ENCODE measurements at places on chromosomes 3 and 15. TPM values are rescaled to one million over a fixed set of nuclear protein-coding genes. Genes with fewer than 3 reads are reported as not detected.

DNA sequence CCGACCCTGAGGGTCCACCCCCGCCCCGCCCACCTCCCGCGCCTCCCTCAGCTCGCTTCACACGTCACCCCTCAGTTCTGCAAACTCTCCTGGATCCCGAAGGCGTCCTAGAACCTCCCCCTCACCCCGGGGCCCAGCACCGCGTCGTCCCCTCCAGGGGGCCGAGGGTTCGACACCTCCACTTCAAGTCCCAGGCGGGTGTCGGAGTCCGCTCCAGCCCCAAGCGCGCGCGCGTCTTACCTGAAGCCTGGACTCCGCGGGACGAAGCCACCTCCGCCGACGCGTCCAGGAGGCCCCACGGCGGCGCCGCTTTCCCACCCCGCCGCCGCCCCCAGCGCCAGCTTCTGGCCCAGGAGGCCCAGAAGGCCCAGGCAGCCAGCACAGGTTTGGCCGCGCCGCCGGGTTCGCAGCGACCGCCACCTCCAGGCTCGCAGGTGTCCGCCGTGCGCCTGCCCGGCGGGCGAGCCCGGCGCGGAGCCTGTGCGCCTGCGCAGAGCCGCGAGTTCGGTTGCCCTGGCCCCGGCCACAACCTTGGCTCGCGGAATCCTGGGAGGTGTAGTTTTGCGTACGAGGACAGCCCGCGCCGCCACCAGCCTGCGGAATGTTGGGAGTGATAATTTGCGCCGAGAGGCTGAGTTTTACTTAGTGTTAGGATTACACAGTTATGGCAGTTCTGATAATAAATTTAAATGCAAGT, at the start of gene POMGNT2:
Gene POMGNT2, minus strand, starts transcription at position 484 of the 697 bp plus-strand sequence. CDS start 24,648 bp downstream, outside the sequence.
- H3K4me1 ChIP-seq = peaks cover 5% of the 10 kb centered on the region
- peaks cover 16% of the 10 kb centered on the region for H3K27me3 ChIP-seq
- DNase-seq = peak; percentile 91
- H3K27ac ChIP-seq = no peak within 1 kb of the TSS
- H3K36me3 ChIP-seq = no peaks in the 10 kb centered on the region

DNA sequence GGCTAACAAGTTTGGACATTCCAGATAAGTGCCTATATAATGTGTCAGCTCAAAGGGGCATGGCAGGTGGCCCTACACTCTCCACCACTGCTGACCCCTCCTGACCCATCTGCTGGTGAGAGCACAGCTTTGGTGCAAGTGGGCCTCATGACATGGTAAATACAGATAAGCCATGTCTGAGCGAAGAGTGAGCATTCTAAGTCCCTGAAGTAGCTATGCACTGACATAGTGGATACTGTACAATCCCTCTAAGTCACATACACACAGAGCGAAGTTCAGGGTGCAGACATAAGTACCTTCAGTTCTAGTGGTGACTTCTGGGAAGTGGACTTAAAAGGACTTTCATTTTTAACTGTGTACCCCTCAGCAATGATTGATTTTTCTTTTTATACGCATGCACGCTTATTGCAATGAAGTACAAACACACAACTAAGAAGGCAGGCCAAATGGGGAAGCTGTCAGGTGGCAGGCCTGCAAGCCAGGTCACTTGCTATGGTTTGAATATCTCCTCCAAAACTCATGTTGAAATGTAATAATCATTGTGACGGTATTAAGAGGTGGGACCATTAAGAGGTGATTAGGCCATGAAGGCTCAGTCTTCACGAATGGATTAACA, 41.5 kb downstream of the TBC1D2B start:
- no peaks in the 10 kb centered on the region for H3K27me3 ChIP-seq
- no peak overlapping the region for H3K27ac ChIP-seq
- no peaks in the 10 kb centered on the region for H3K36me3 ChIP-seq

DNA sequence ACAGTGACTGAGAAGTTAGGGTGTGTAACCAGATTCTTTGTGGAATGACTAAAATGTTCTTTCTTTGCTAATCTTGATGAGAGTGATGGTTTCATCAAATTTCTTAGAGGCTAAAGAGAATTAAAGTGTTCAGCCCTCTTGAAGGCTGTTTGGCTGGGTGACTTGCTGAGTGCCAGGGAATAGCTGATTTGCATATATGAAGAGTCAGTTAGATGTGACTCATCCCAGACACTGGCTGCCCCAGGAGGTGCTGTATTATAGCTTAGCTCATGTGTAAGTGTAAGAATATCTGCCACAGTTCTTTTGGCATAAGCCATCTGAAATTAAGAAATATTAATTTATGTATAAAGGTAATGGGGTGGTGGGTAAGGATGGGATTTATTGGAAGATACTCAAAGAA, 535.1 kb downstream of the NLGN1 start:
- no peak overlapping the region for H3K4me3 ChIP-seq
- H3K4me1 ChIP-seq = peaks cover 42% of the 10 kb centered on the region
- no peaks in the 10 kb centered on the region for H3K36me3 ChIP-seq
- no peak overlapping the region for H3K27ac ChIP-seq

DNA sequence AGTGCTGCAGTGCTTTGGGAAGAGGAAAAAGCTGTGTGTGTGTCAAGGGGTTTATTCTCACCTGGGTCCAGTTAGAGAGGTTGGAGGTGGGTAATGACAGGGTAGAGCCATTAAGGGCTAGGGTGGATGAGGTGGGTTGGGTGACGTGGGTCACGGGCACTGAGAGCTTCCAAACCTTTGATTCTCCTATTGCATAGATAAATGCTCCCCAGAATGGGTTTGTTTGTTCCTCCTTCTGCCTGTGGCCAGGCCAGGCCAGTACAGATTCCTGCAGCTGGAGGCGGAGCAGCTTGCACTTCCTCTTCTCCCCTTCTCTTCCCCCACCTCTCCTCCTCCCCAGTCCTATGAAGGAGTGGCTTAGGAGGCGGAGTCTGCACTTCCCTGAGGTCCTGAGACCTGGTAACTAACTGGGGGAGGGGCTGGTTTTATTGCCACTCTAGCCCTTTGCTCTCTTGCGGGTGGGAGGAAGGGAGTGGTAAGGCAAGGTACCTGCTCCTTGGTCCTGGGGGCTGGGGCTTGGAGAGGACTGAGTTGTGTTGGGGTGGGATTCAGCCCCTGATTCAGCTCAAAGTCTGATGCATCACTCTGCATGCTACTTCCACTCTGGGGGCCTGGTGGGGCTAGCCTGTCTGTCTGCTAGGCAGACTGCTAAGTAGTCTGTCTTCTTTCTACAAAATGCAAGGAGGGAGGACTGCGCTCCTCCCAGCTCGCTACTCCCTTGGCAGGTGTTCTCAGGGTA, 3.5 kb downstream of the SPINT1 start:
- peak overlapping the region; percentile 93 for H3K4me3 ChIP-seq
- H3K27me3 ChIP-seq = no peaks in the 10 kb centered on the region
- no peak for DNase-seq

DNA sequence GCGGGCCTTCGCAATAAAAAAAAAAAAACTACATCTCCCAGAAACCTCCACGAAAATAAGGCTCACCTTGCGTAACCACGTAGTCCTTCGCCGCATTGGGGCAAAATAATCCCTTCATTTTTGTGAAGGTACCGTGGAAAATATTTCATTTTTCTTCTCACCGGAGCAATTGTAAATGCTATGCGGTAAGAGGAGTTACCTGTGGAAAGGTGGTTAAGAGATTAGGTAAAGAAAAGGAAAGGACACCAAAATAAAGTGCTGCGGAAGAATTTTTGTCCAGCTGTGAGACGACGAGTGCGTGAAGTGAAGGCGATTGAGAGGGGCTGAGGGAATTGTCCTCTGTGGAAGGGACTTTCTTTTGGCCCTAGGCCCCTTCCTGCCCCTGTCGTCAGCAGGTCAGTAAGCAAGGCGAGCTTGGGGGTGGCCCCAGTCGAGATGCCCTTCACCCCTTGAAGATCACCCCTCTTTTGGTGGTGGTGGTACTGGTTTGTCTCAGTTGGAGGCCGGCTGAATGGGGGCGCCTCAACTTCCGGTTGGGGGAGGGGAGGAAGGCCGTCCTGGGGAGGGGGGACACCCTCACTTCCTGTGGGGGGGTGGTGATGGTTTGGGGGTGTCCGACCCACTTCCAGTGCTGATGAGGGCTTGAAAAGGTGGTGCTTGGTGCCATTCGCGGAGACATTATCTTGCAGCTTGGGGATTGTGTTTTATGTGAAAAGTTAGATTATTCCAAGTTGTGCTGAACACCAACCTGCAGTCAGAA, at the start of gene HMG20A:
Gene HMG20A, plus strand, starts transcription at position 279 of the 760 bp plus-strand sequence. CDS start 37,520 bp downstream, outside the sequence.
- H3K27me3 ChIP-seq = no peaks in the 10 kb centered on the region
- H3K4me3 ChIP-seq = peak within 1 kb of the TSS; percentile 96

- H3K27me3 ChIP-seq = peaks cover 5% of the 10 kb centered on the region
- no peak for DNase-seq
- no peak overlapping the region for H3K4me3 ChIP-seq
- peaks cover 8% of the 10 kb centered on the region for H3K36me3 ChIP-seq
- H3K4me1 ChIP-seq = peaks cover 7% of the 10 kb centered on the region
Observed at GRCh38 chr15:96303503-96304056, 26.9 kb upstream of the NR2F2 start.

DNA sequence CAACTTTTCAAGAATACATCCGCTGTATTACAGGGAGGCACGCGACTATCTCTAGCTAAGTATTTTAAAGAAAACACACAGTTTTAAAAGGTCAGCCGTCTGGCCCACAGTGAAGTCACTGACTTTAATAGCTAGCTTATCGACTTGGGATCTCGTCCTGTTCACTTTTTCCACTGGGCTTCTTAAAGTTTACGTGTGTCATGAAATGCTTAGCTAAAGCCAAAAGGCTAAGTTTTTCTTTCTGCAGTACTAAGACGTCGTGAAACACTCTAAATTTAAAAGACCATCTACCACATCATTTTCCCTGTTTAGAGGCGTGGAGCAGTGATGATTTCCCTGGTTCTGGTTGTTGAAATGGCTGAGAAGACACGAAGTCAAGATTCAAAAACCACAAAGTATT, 27.1 kb downstream of the LRIG1 start:
- peak overlapping the region; percentile 73 for H3K27ac ChIP-seq
- H3K27me3 ChIP-seq = no peaks in the 10 kb centered on the region
- no peaks in the 10 kb centered on the region for H3K36me3 ChIP-seq
- DNase-seq = no peak
- peaks cover 11% of the 10 kb centered on the region for H3K4me1 ChIP-seq

GRCh38 chr3:73399106-73399505, 225.6 kb downstream of the PDZRN3 start:
- no peak overlapping the region for H3K27ac ChIP-seq
- no peaks in the 10 kb centered on the region for H3K27me3 ChIP-seq
- peaks cover 4% of the 10 kb centered on the region for H3K4me1 ChIP-seq
- no peak for DNase-seq

DNA sequence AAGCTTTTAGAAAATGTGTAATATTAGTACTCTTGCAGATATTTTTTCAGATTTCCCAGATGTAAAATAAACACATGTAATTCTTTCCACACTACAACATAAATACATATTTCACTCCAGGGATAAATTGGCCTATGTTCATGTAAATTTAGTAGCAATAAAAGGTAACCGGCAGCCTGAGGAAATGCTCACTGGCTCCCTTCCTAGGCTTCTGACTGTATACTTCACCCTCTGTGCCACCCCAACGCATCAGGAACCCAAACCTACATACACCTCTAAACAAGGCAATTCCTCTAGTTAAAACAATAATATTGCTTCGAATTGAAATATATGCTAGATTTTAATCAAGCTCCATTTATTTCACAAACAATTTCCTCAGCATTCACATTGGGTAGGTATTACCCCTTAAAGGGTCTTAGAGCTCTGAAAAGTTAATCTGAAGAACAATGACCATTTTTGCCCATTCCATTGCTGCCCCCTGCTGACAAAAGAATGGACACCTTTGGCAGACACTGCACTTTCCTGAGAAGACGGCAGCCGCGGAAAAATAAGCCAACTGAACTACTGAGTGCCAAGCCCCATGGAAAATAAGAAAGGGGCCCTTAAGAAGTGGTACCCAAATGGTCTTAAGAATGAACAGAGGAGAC, 212.5 kb downstream of the OSBPL10 start:
- H3K4me3 ChIP-seq = no peak overlapping the region
- no peaks in the 10 kb centered on the region for H3K27me3 ChIP-seq
- 0 out of 2 replicates have a peak overlapping the region, but pooled peaks have one; percentile 48 for H3K27ac ChIP-seq

DNA sequence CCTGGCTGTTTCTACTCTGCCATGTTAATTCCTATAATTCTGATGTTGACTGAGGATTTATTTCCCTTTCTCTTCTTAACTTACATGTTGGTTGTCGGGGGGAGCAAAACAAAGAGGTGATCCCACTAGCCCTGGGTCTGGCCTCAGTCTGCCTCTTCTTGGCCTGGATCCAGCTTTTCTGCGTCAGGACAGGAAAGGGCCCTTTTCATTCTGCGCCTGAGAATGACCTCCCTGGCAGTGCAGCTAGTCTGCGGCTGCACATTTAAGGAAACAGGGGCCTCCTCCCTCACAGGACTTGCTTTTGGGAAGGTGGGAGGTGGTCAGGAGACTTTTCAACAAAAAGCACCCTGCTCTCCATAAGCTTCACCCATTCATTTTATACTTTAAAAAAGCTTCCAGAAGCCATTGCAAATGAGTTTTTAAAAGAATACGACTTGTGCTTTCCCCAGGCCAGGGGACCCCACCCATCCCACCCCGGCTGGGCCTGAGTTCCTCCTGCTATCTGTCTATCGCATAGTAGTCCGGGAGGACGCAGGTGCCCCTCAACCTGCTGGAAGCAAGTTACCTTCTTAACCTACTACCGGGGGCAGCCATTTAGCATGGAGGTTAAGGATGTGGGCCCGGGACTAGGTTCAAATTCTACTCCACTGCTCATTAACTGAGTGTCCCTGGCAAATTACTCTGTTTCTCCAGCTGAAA, 21.3 kb upstream of the EHD4 start:
- peaks cover 6% of the 10 kb centered on the region for H3K4me1 ChIP-seq
- no peak for DNase-seq
- no peak overlapping the region for H3K27ac ChIP-seq
- H3K27me3 ChIP-seq = no peaks in the 10 kb centered on the region
- no peak overlapping the region for H3K4me3 ChIP-seq

DNA sequence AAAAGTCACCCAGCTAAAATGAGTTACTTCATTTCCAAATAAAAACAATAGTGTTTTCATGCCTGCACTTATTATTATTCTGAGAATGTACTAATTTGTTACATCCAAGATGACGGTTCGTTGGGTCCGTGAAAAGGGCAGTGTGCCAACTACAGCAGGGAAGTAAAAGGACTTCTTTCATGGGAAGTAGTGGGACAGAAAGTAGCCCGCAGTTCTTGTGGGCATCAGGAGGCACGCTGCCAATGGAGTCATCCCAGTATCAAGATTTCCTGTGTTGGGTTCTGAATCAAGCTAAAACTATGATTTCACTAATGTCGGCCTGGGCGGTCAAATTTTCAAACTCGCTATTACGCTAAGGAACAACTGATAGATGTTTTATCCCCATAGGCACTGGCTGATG, 254.5 kb upstream of the SOX2 start:
- no peak overlapping the region for H3K27ac ChIP-seq
- H3K4me3 ChIP-seq = no peak overlapping the region
- no peak for DNase-seq
- peaks cover 30% of the 10 kb centered on the region for H3K4me1 ChIP-seq

- H3K27ac ChIP-seq = no peak overlapping the region
- no peak overlapping the region for H3K4me3 ChIP-seq
- peaks cover 22% of the 10 kb centered on the region for H3K36me3 ChIP-seq
- H3K27me3 ChIP-seq = peaks cover 2% of the 10 kb centered on the region
- no peak for DNase-seq
- H3K4me1 ChIP-seq = peaks cover 15% of the 10 kb centered on the region
Observed at GRCh38 chr3:187265461-187265955, 26.0 kb downstream of the MASP1 start.

The SCN11A gene
- total RNA-seq = 0.27 TPM

The MORC1 gene
- total RNA-seq = not detected

The LRRN1 gene
- total RNA-seq = 121 TPM

The CNTN4 gene
- not detected for total RNA-seq

The COL6A5 gene
- 0.02 TPM for total RNA-seq
